Esophagus mucosa (tissue), 1 donor: ENCODE measurements at places on chromosomes 5 and 9. TPM values are rescaled to one million over a fixed set of nuclear protein-coding genes. Genes with fewer than 3 reads are reported as not detected.

The EDIL3 gene
- 4.9 TPM for total RNA-seq

The ZDHHC11 gene
- 11.2 TPM for total RNA-seq

The ORM2 gene
- 0.36 TPM for total RNA-seq

DNA sequence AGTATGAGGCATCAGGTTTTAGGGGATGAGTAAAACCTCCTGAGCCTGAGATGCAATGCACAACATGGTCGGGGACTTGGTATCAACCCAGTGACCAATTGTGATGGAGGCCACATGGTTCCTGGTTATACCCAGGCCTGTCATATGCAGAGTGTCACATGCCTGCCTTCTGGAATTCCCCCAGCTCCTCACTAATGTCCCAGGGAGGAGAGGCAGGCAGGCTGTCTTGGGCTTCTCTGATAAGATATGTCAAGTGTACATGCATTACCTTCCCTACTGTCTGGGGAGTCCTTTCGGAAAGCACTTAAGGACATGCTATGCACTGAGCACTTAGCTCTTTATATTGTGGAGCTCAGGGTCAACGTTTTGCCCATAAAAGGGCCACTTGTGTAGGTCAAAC is 14.2 kb upstream of the PALM2AKAP2 start:
- ATAC-seq: no peak

GRCh38 chr5:126098330-126099017 is 324.7 kb upstream of the GRAMD2B start:
- ATAC-seq: no peak

GRCh38 chr5:56329652-56330051 is 96.5 kb upstream of the ANKRD55 start:
- peak; percentile 80 for ATAC-seq

The SELENOP gene
- total RNA-seq: 95.9 TPM

DNA sequence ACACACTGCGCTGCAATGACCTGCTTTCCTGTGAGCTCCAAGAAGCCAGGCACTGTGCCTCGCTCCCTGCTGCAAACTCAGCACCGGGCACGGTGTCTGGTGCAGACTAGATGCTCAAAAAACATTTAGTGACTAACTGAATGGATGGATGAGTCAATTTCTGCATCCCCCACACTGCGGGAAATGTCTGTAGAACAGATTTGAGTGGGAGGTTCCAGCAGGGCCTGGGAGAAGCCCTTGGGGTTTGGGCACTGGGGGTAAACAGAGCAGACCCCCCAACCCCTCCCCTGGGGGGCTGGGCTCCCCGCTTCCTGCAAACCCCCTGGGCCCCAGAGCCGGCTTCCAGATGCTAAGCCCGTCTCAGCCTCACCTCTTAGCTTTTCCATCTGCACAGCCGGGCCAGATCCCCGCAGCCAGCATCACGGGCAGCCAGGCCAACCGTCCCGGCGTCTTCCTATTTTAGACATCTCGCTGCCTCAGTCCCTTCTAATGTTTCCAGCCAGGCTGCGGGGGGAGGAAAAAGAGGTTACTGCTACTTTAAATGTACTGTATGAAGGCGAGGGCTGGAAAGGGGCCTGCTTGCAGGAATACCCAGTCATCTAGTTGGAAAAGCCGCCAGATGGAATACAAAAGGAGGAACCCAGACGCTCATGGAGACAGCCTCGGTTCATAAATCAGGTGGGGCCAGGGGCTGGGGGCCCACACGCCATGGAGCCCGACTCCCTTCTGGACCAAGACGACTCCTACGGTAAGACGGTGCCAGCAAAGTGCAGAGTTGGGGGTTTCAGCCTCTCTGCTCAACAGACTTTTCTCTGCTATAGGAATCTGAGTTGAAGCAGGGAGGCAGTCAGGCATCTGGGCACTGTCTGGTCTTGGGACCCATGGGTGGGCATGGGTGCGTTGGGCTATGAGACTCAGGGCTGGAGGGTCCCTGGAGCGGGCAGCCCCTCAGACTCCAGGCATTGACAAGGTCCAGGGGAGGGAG is 67.1 kb upstream of the GGTA1 start:
- ATAC-seq: no peak

GRCh38 chr5:146662229-146662628 is 146.2 kb upstream of the GPR151 start:
- ATAC-seq: no peak

The MYO10 gene
- 27.3 TPM for total RNA-seq

DNA sequence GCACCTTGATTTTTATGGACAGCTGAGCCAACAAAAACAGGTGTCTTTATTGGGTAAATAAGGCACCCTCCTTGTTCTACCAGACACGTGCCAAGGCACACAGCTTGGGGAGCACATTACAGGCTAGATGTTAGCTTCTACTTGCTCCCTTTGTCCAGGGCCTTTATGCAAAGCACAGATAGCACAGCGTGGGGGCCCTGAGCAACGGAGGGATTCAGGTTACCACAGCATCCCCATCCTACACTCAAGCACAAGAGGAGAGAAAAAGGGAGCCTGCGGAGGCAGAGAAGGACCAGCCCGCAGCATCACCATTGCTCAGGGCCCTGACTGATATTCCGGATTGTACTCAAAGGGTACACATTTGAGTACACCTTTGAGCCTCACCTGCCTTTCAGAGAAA is 181.7 kb upstream of the KIF2A start:
- no peak for ATAC-seq

- ATAC-seq: no peak
Observed at GRCh38 chr5:135655468-135655815, 76.7 kb upstream of the CXCL14 start.

DNA sequence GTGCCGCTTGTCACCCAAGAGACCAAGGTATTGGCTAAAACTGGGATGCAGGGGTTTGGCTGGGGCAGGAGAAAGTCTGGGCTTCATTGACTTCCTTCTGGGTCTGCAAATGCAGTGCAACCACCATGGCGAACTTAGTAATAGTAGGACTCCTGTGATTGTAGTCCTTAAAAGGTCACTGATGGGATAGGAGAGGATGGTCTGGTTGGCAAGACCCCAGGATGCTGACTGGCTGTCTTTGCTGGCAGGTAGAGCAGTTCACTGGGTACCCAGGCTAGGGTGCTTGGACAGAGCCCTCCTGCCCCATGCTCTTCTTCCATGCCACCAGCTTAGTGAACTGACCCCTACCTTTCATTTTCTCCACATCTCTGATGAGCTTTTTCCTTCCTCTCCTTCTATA is 37.2 kb downstream of the ANGPTL2 start:
- no peak for ATAC-seq

GRCh38 chr5:91408710-91409109 is 25.6 kb upstream of the ARRDC3 start:
- no peak for ATAC-seq

GRCh38 chr5:62718324-62718723 is 139.7 kb downstream of the LRRC70 start:
- no peak for ATAC-seq

GRCh38 chr9:70257991-70258691 is 637 bp upstream of the SMC5 start:
- peak; percentile 88 for ATAC-seq

GRCh38 chr9:27203783-27204182 is 93.2 kb downstream of the EQTN start:
- ATAC-seq: no peak

DNA sequence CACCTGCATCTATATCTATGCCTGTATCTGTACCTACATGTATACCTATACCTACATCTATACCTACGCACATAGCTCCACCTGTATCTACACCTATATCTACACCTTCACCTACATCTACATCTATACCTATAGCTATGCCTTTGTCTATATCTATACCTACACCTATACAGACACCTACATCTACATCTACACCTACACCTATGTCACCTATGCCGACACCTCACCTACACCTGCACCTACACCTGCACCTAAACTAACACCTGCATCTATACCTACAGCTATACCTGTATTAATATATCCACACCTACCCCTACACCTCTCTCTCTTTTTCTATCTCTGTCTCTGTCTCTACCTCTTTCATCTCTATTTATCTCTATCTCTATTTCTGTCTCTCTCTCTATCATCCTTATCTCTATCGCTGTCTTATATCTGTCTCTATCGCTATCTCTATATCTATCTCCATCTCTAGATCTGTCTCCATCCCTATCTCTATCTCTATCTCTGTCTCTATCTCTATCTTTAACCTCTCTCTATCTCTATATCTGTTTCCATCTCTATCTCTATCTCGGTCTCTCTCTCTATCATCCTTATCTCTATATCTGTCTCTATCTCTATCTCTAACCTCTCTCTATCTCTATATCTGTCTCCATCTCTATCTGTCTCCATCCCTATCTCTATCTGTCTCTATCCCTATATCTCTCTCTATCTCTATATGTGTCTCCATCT is 37.9 kb downstream of the IRX4 start:
- no peak for ATAC-seq

- peak; percentile 51 for ATAC-seq
Observed at GRCh38 chr9:72579880-72580550, 58.6 kb downstream of the TMC1 start.

- ATAC-seq: no peak
Observed at GRCh38 chr9:112873773-112874405, 16.8 kb downstream of the SLC46A2 start.

The NUTM2G gene
- total RNA-seq: not detected

The ZNF454 gene
- total RNA-seq: 0.52 TPM
